ENCODE measurements at places on chromosomes 3 and 15.

- no peak for DNase-seq
These were observed 242.3 kb upstream of the ICE2 start for GRCh38 chr15:60721257-60721626.

GRCh38 chr15:79092382-79092781 lies 1.8 kb upstream of the RASGRF1 start:
- DNase-seq, result no peak

DNA sequence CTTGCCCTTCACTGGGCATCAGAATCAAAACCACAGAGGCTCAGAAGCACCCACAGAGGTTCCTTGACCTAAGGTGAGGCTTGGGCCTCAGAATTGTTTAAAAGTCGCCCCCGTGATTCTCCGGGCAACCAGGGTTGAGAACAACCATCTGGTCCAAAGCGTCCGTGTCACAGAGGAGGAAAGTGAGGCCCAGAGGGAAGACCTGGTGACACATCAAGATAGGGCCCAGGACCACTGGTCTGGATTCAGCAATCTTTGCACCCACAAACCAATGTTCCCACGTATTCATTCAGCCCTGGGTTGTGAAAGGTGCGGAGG lies 272.6 kb downstream of the UACA start:
- no peak for DNase-seq

- no peak for DNase-seq
These were observed 30.3 kb downstream of the ARL14 start for GRCh38 chr3:160707187-160707794.

DNA sequence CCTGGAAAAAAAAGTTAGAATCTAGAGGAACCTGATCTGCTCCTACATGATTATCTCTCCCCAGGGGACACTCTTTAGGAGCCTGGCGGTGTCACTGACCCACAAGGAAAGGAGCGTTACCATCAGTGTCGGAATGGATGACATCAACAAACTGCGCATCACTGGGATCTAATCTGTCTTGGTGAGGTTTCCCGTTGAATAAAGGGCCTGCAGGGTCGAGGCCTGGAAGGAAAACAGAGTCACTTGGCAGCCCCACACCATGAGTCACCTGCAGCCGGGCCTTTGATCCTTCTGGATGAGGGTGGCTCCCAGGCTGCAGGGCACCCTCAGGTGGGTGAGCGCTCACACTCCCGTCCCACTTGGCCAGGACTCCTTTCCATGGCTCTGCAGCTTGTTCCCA lies 25.0 kb downstream of the LIPH start:
- no peak for DNase-seq

GRCh38 chr3:32577174-32577573 lies 6.5 kb upstream of the DYNC1LI1 start:
- DNase-seq, result no peak

DNA sequence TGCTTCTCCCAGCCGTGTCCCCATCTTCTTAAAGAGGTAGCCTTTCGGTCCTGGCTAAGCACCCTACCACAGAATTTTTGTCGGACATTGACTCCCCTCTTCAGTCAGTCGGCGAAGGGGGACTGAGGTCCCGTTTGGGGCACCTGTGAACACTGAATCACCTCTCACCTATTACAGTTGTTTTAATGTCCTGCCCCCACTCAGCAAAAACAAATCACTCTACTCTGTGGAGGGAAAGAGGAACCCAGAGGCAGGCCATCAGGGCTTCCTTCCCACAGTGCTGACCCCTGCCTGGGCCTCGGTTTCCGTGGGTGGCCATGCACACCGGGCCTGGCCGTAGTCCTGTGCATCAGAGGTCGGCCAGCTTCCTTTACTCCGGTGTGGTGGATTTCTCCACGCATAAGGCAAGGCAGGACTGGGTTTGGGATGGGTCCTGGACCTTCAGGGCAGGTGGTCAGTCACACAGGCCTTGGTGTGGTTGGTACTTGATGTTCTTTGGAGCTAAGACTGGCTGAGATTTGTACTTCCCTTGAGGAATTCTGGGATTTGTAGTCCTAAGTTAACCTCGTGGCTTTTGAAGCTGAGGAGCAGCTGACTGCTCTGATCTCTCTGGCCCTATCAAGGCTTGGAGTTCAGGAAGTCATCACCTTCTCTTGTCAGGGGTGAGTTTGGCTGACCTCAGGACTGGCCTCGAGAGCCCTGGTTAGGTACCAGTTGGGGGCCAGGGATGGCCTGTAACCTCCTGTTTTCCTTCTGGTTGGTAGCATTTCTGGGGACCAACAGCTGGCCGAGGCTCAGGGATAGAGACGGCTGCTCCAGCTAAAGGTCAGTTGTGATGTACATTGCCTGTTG lies 627 bp upstream of the FAM131A start:
- no peak for DNase-seq

DNA sequence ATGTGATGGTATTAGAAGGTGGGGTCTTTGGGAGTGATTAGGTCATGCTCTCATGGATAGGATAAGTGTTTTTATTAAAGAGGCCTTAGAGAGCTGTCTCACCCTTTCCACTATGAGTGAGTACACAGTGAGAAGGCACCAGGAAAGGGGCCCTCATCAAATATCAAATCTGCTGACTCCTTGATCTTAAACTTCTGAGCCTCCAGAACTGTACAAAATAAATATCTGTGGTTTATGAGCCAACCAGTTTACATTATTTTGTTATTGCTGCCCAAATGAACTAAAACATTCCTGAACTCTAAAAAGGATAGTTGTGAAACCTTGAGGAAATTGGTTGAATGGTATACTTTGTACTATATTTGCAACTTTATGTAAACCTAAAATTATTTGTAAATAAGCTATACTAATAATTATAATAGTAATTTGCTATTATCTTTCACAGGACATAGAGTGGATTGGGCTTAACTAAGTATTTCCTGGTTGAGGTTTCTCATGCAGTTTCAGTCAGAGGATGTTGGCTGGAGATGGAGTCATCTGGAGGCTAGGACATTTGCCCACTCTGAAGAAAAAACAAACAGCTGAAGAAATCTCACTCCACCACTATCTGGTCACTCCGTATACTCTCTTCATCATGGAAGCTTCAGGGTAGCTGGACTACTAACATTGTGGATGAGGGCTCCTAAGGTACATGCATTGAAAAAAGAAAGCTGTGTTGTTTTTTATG lies 1068.6 kb upstream of the CADM2 start:
- no peak for DNase-seq

DNA sequence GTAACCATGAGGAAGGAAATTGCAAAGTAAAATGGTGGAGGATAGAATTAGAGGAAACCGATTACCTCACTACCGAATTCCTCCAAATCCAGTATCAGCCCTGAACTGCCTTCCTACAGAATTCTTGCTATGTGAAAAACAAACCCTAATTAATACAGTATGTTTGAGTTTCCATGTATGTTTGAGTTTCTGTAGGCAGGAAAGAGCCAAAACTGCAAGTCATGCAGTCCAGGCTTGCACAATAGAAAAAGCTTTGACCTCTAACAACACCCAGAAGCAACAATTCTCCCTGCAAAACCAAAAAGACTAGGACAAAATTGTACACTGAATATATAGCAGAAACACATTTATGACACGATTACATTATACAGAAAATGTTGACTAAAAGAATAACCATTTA lies 614.8 kb downstream of the DIPK2A start:
- DNase-seq, result no peak

DNA sequence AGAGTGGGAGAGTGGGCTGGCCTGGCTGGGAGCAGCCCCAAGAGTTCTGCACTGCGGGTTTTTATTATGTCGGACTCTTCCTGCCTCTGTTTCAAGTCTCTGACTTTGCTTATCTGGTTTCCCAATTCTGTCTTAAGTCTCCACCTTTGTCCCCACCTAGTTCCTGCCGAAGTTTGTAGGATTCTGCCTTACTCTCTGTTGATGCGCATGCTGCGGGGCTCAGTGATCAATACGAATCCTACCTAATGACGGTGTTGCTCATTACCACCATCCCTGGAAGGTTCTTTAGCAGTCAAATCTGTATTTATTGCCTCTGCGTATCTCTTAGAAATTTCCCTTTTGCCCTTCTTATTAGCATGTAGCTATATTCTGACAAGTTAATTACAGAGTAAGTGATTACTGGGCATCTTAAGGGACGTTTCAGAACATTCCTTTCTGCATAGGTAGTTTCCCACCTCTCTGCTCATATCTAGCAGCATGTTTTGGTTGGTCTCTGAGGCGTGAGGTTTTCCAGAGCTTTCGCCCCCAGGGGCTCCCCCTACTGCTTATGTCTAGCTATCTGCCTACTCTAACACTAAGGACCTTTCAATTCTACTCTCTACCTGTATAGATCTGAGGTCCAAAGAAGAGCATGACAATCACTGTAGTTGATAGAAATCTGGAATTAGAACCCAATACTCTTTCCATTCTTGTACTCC lies 236.0 kb upstream of the EIF1B start:
- DNase-seq, result no peak

DNA sequence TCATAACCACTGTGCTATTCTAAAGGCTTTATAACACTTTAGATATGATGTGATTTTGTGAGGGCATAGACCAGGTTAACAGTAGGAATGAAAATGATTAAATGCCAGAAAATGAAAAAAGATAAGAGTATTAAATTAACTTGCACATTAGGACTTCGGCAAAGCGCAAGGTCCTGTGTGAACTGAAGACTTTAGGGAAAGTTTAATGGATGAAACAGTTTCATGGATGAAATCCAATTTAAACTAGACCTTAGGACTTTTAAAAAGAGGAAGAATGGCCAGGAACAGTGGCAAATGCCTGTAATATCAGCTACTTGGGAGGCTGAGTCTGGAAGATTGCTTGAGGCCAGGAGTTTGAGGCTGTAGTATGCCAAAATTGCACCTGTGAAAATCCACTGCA lies 8.7 kb downstream of the SLMAP start:
- DNase-seq, result no peak

GRCh38 chr15:58544756-58545155 lies 113.0 kb downstream of the LIPC start:
- DNase-seq, result no peak

GRCh38 chr3:1600206-1600605 lies 498.5 kb upstream of the CNTN4 start:
- DNase-seq, result no peak

DNA sequence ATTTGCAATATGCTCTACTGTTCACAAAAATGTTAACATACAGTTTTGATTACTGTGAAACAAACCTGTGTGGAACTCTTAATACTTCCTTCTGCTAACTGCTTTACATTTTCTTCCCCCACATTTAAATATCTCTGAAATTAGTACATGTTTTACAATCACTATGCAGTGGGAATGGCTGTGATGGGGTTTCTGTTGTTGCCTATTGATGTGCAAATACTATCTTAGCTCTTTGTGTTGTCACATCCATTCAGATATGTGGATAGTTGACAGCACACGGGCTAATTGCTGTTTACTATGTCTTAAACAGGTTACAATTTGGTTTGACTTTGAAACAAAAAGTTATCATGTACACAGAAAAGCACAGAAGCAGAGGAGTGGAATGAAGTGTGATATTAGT lies 95.8 kb upstream of the CCNL1 start:
- DNase-seq, result no peak

DNA sequence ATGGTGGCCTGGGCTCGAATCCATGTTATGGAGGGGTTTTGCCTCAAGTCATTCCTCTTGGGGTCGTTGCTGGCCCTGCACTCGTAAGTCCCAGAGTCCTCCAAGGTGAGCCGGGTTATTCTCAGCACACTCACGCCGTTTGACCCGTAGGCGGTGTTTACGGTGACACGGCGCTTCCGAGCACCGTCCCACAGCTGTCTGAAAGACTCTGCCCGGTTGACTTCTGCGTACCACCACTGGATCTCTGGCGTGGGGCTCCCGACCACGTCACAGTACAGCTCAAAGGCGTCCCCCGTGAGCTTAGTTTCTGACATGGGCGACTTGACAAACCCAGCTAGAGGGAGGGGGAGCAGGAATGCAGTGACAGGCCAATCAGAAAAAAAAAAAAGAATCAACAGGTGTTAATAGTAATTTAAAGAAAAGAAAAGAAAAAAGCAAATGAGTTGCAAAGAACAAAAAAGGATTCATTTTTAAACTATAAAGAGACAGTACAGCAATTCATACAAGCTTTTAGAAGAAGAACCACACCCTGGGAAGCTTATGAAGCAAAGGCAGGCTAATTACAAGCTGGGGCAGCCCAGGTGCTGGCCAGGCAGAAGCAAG lies 36.1 kb downstream of the NPTN start:
- DNase-seq, result no peak

- no peak for DNase-seq
These were observed 2.2 kb downstream of the LRCH3 start for GRCh38 chr3:197793247-197793646.

GRCh38 chr3:152291649-152292066 lies 22.9 kb downstream of the MBNL1 start:
- DNase-seq, result no peak

DNA sequence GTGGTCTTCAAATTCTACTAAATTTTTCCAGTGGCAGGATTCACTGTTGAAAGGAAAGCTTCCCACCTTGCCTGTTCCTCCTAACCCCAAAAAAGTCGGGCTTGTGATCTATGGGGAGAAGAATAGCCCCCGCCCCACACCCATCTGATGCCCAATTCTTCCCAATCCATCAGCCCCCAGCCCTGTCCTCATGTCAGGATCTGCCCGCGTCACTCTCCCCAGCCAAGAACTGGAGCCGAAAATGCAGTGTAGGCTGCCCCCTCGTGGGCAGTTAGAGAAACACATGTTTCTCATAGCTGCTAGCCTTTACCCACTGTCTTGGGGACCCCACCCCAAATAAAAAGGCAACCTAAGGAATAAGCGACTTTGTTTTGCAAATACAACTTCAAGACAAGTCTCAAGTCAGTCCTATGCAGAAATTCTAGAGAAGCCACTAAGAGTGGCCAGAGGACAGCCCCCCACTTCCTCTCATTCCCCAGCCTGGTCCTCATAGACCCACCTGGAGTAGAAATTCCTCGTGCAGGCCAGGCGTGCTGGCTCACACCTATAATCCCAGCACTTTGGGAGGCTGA lies 13.0 kb upstream of the CSK start:
- DNase-seq, result no peak

- no peak for DNase-seq
These were observed 13.8 kb downstream of the LRRN1 start for GRCh38 chr3:3813013-3813412.

DNA sequence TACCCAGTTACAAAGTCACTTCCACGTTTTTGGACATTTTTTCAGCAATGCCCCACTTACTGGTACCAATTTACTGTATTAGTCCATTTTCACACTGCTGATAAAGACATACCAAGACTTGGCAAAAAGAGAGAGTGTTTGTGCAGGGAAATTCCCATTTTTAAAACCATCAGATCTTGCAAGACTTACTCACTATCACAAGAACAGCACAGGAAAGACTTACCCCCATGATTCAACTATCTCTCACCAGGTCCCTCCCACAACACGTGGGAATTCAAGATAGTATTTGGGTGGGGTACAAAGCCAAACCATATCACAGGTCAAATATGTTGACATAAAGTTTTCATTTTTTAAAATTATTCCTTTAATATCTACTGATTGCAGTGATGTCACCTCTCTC lies 16.2 kb upstream of the ABI3BP start:
- DNase-seq, result no peak

- DNase-seq, result no peak
These were observed 198.5 kb upstream of the ARPP21 start for GRCh38 chr3:35440826-35441225.

DNA sequence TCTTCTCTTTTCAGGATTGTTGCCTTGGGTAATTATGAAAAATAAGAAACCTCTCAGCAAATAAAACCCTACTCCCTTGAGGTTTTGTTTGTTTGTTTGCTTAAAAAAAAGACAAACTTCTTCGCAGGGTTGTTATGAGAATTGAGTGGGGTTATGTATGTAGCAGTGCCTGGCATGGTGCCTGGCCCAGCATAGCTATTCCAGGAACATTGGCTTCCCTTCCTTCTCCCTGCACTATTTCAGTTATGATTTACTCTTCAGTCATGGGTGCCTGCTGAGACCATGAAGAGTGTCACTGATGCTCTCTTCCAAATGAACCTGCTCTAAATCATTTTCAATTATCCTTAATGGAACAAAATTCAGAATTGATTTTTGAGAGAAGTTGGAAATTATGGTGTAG lies 283.5 kb upstream of the ROPN1 start:
- no peak for DNase-seq

Measured in vagina (tissue), 2 donors.